H54 (cell line): ENCODE measurements at places on chromosomes 1 and 21.

- DNase-seq, result peak; percentile 37
These were observed 553 bp downstream of the TTC3 start for GRCh38 chr21:37073417-37074196.

- DNase-seq, result no peak
These were observed 46.7 kb downstream of the RPRD2 start for GRCh38 chr1:150410582-150411101.

DNA sequence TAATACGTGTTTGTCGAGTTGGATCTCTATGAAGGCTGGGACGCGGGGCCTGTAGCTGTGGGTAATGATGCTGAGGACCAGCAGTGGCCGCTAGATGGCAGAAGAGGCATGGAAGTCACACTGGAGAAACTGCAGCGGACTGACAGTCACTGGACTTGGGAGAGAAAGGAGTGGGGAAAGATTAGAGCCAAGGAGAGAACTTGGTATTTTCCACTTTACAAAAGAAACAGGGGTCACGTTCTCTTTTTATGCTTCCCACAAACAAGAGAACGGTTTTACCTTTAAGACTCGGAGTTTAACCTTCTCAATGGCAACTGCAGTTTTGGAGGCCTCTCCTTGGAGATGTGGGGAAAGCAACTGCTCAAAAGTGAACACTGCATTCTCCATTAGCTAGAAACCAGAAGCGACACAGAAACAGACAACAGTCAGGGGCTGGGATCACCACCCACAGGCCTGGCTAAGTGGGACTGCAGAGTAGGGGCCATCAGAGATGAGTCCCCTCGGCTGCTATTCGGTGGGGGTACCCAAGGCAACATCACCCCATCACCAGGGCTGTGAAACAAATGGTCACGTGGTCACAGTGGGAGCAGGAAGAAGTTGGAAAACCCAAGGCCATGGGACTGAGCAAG, 51.1 kb upstream of the EDEM3 start:
- peak; percentile 63 for DNase-seq

- DNase-seq, result no peak
These were observed 2.9 kb downstream of the COL9A2 start for GRCh38 chr1:40313958-40314720.

GRCh38 chr1:58833166-58833565, 49.3 kb upstream of the JUN start:
- DNase-seq, result no peak

DNA sequence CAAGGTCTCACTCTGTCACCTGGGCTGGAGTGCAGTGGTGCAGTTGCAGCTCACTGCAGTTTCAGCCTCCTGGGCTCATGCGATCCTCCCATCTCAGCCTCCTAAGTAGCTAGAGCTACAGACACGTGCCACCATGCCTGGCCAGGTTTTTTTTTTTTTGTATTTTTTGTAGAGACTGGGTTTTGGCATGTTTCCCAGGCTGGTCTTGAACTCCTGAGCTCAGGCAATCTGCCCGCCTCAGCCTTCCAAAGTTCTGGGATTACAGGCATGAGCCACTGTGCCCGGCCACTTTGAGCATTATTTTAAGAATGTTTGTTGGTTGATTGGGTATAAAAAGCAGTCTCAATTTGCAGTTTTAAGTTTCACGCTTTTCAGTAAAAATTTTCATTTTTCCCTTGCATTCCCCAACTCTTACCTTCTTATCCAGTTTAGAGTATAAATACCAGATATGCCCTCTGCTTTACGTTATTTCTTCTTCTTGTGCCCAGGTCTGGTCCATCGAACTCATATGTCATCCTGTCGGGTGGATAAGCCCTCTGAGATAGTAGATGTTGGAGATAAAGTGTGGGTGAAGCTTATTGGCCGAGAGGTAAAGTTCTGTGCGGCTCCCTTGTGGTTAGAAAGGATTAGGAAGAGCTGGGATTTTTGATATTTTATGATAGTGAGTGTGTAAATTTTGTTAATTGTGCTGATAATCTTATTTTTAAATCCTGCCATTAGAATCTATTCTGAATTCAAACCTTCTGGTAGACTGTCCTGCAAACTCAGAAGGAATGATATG, 36.0 kb downstream of the FABP3 start:
- no peak for DNase-seq

GRCh38 chr1:154433161-154433764, 28.1 kb downstream of the IL6R start:
- DNase-seq, result peak; percentile 33

DNA sequence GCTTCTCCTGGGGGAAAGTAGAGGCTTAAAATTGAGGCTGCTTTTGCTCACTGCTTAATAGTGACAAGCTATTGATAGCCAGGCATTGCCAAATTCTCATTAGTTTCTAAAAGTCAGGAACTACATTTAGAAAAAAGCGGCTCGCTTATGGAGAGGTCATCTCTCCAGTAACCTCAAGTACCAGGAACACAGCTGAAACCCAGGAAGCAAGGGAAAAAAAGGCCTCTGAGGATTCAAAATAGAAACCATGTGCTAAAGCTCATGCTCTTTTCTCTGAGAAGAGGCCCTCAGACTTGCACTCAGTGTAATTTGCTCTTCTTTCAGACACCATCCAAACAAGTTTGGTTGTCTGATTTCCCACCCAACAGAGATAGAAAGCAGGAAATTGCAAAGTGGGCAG, 261.4 kb upstream of the USP25 start:
- no peak for DNase-seq

- no peak for DNase-seq
These were observed 62.3 kb downstream of the LYPLAL1 start for GRCh38 chr1:219235903-219236481.

- DNase-seq, result no peak
These were observed 110.8 kb downstream of the RABGAP1L start for GRCh38 chr1:174269989-174270651.

- DNase-seq, result peak; percentile 38
These were observed 8.0 kb upstream of the B4GALT3 start for GRCh38 chr1:161185282-161185682.

DNA sequence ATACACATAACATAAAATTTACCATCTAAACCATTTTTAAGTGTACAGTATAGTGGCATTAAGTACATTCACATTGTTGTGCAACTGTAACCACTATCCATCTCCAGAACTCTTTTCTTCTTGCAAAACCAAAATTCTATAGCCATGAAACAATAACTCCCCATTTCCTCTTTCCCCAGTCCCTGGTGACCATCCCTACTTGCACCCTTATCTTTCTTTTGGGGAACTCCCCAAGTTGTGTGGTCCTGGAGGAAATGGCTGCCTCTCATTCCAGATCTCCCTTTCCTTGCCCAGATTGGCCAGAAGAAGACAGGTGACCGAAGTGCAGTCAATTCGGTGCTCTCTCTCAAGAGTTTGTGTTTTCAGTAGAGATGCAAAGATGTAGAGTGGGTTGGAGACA, 389.6 kb upstream of the C1orf87 start:
- no peak for DNase-seq

DNA sequence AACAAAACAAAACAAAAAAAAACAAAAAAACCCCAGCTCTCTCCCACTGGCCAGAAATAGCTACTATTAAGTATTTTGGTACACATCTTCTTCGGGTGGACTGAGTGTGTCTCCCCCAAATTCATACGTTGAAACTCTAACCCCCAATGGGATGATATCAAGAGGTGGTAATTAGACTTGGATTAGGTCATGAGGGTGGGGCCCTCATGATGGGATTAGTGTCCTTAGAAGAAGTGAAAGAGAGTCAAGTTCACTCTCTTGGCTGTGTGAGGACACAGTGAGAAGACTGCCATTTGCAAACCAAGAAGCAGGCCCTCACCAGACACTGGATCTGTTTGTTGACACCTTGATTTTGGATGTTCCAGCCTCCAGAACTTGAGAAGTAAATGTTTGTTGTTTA, 116.9 kb downstream of the NOS1AP start:
- no peak for DNase-seq

GRCh38 chr21:33201956-33202355, 27.8 kb upstream of the IFNAR2 start:
- DNase-seq, result no peak

GRCh38 chr21:31964692-31965091, 91.9 kb downstream of the HUNK start:
- DNase-seq, result no peak

GRCh38 chr21:26438976-26439375, 134.1 kb downstream of the CYYR1 start:
- no peak for DNase-seq

GRCh38 chr1:52862666-52863458, 20.3 kb downstream of the ZYG11A start:
- no peak for DNase-seq

- DNase-seq, result no peak
These were observed 643 bp upstream of the MOV10 start for GRCh38 chr1:112673592-112674439.

DNA sequence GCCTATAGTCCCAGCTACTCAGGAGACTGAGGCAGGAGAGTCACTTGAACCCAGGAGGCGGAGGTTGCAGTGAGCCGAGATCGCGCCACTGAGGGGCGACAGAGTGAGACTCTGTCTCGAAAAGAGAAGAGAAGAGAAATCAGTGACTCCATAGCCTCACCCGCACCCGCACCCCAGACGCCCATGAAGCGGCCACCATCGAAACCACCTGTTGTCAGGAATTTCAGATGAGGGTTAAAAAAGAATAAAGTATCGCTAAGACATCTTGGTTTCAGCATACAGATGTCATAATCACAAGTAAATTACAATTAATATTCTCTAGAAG, 47.4 kb downstream of the NPHP4 start:
- no peak for DNase-seq

DNA sequence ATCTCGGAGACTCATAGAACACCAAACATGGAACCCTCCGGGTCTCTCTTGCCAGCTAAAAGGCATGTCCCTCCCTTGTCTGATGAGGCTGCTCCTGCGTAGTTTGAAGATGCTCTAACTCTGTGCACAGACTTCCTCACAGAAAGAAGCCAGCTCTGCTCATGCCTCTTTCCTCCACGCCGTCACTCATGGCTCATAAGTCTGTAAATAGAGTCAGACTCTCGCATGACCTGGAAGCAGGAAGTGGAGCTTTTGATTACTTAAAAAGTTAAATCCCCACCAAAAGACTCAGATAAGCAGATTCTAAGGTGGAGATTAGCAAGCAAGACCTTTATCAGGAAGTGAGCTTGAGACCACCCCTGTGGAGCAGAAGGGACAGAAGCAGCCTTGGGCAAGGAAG, 171.6 kb downstream of the TRIM33 start:
- no peak for DNase-seq

DNA sequence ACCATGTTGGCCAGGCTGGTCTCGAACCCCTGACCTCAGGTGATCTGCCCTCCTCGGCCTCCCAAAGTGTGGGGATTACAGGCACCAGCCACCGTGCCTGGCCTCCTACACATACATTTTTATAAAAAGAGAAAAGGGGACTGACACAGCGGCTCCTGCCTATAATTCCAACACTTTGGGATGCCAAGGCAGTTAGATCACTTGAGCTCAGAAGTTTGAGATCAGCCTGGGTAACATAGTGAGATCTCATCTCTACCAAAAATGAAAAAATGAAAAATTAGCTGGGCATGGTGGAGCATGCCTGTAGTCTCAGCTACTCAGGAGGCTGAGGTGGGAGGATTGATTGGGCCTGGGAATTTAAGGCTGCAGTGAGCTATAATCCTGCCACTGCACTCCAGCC, 23.4 kb downstream of the ZNF281 start:
- no peak for DNase-seq

GRCh38 chr1:213274140-213274539, 223.1 kb downstream of the RPS6KC1 start:
- DNase-seq, result no peak

DNA sequence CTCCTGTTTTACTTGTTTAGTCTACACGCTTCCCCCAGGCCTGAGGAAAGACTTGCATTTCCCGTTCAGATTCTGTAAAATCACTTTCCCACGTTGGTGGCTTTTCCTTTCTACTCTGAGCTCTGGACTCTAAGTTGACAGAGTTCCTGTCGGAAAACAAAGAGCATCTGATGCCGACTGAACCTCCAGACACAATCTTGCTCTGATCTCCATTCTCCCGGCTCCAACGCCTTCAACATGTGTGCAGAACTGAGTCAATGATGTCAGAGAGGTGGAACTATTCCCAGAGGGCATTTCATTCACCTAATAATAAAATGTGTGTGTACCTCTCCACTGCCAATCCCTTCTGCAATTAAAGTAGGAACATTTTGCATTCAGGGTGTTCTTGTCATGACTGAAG, 147.7 kb downstream of the MIS18A start:
- no peak for DNase-seq
